ENCODE measurements at places on chromosomes 5 and 9.

- H3K27ac ChIP-seq: no peak overlapping the region
- peaks cover 6% of the 10 kb centered on the region for H3K4me1 ChIP-seq
- H3K36me3 ChIP-seq: peaks cover 94% of the 10 kb centered on the region
- H3K27me3 ChIP-seq: no peaks in the 10 kb centered on the region
- DNase-seq: no peak
Observed at GRCh38 chr5:66174338-66174737, 30.2 kb downstream of the SREK1 start.

DNA sequence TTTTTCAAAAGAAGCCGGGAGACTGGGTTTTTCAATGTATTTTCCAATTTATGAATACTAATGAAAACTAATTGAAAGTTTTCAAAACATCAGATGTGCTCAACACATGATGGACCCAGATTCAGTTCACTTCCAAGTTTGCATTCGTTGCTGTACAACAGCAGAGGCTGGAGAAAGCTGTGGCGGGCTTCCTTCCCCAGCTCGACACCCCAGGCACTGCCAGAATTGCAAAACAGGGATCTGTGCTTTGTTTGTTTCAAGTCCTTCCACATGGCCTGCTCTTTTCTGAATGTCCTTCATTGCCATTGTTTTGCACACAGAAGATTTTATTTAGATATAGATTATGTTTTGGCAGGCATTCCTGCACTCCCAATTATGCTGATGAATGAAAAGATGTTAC, 30.3 kb upstream of the INSYN2B start:
- peaks cover 17% of the 10 kb centered on the region for H3K36me3 ChIP-seq
- H3K27me3 ChIP-seq: no peaks in the 10 kb centered on the region
- H3K4me1 ChIP-seq: no peaks in the 10 kb centered on the region
- H3K4me3 ChIP-seq: no peak overlapping the region
- no peak overlapping the region for H3K27ac ChIP-seq

GRCh38 chr9:131622523-131622922, 77.2 kb downstream of the PRRT1B start:
- no peaks in the 10 kb centered on the region for H3K27me3 ChIP-seq
- no peak overlapping the region for H3K4me3 ChIP-seq
- peaks cover 44% of the 10 kb centered on the region for H3K4me1 ChIP-seq
- peaks cover 100% of the 10 kb centered on the region for H3K36me3 ChIP-seq

DNA sequence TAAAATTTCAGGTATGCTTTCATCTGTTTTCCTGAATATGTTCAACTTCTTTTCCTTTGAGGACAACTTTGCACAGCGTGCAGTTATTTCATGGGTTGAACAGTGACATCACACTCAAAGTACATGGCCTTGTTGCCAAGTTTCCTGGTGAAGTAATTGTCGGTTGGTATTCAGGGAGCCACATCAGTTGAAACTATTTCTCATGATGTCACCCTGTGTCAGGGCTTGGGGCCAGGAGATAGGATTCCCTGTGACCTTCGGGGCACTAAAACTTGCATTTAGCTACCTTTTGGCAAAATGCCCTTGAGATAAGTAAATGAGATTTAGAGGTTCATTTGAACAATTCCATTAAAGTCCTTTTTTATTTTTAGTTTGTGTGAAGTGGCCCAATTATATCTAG, 383.9 kb downstream of the SH3GL2 start:
- no peaks in the 10 kb centered on the region for H3K27me3 ChIP-seq
- H3K4me1 ChIP-seq: no peaks in the 10 kb centered on the region
- no peaks in the 10 kb centered on the region for H3K36me3 ChIP-seq
- no peak overlapping the region for H3K4me3 ChIP-seq
- no peak overlapping the region for H3K27ac ChIP-seq
- no peak for DNase-seq

DNA sequence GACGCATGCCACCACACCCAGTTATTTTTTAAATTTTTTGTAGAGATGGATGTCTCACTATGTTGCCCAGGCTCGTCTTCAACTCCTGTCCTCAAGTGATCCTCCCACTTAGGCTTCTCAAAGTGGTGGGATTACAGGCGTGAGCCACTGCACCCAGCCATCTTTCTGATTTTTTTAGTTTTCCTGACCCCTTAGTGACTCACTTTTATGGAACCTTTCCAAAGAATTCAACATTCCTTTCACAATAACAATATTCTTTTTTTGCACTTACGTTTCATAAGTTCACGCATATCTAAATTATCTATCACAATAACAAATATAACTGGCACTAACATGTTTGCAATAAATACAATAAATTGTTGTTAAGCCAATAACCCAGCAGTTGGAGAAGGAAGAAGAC, 8.5 kb downstream of the ELOVL7 start:
- no peak overlapping the region for H3K4me3 ChIP-seq
- peaks cover 13% of the 10 kb centered on the region for H3K27me3 ChIP-seq
- no peak for DNase-seq
- H3K27ac ChIP-seq: no peak overlapping the region
- H3K4me1 ChIP-seq: no peaks in the 10 kb centered on the region

GRCh38 chr5:4383102-4383501, 757.0 kb upstream of the ADAMTS16 start:
- no peak overlapping the region for H3K27ac ChIP-seq
- no peaks in the 10 kb centered on the region for H3K4me1 ChIP-seq
- DNase-seq: no peak
- no peak overlapping the region for H3K4me3 ChIP-seq

Data from spleen (tissue), 13 donors.